ENCODE measurements at places on chromosomes 16 and 17. TPM values are rescaled to one million over a fixed set of nuclear protein-coding genes. Genes with fewer than 3 reads are reported as not detected.

TMEM238L gene
- not detected for total RNA-seq

DNA sequence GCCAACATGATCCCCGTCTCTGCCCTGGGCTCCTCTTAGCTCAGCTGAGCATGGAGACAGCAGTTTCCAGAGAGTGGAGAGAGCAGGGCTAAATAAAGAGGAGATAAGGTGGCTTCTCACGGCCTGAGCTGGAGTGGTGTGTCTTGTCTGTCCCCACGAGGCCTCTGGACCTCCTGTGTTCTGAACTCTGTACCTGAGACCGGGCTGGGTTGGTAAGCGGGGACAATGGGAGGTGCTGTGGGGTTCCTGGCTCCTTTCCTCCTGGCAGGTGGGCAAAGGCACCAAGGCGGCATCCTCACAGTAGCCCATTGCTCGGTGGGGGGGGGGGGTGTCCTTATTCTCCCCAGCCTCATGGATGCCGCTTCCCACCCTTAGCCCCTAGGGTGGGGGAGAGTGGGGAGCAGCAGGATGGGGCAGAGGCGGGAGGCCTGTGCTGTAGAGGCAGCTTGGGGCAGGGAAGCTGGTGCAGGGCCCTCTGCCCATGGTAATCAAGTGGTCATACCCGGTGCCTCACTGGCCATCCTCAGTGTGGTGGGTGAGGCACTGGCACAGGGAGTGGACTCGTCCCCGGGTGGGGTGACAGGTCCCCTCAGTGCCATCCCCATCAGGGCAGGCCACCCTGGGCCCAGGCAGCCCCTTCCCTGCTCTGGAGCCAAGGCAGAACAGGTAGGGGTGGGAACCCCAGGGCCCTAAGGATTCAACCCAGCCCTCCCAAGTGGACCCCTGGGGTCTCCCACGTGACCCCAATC lies 2.8 kb downstream of the AANAT start:
- DNase-seq: no peak

KRT24 gene
- not detected for total RNA-seq

KRT39 gene
- total RNA-seq: not detected

DNA sequence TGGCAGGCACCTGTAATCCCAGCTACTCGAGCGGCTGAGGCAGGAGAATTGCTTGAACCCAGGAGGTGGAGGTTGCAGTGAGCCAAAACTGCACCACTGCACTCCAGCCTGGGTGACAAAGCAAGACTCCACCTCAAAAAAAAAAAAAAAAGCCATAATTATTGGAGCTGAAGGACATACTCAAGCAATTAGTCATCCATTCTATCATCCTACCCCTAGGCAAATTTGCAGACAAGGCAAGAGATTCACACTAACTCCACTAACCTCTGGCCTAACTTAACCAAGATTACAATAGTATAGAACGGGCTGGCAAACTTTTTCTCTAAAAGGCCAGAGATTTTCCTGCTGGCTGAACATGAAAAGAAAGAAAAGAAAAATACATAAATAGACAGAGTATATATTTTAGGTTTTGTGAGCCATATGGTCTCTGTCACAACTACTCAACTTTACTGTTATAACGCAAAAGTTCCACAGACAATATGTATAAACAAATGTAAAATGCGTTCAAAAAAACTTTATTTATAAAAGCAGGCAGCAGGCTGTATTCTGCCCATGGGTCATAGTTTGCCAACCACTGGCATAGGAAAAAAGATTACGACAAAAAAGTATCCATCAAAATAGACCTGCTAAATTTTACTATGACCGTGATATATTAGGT lies 29.7 kb downstream of the BRIP1 start:
- DNase-seq: no peak

- no peak for DNase-seq
Measured at GRCh38 chr17:43475494-43476089, 8.2 kb upstream of the DHX8 start.

DNA sequence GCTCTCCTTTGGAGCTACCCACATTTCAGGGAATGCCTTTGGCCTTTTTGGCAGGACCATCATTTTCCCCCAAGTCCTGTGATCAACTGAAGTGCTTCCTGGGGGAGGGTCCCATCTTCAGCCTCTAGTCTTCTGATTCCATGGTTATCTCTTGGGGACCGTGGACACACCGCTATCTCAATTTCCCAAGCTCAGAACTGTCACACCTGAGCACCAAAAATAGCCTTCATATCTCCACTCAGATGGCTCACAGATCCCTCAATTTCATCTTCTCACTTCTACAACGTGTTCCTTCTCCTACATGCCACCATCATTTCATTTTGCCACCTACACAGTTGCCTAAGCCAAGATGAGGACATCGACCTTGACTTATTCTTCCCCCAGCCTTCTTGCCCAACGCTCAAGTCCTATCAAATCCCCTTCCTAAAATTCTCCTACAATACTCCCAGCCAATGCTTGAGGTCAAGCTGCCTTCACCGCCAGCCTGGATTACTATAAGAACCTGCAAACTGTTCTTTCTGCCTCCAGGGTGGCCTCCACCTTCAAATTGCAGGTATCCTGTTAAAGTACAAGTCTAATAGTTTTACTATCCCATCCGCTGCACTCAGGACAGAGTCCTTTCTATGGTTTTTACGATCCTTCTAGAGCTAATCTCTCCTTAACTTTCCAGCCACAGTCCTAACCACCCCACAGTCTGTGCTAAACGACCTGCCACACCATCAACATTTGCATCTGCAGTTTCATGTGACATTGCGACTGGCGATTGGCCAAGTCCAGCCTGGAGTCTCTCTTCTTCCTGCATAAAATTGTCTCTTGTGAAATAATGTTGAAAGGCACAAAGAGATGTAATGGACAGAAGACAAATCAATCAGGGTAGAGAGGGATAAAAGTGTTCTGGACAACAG lies 6.2 kb downstream of the ATP6V0D1 start:
- no peak for DNase-seq

- DNase-seq: no peak
Measured at GRCh38 chr16:19517424-19518089, 4.3 kb downstream of the GDE1 start.

- no peak for DNase-seq
Measured at GRCh38 chr16:87107201-87107600, 210.0 kb downstream of the C16orf95 start.

DNA sequence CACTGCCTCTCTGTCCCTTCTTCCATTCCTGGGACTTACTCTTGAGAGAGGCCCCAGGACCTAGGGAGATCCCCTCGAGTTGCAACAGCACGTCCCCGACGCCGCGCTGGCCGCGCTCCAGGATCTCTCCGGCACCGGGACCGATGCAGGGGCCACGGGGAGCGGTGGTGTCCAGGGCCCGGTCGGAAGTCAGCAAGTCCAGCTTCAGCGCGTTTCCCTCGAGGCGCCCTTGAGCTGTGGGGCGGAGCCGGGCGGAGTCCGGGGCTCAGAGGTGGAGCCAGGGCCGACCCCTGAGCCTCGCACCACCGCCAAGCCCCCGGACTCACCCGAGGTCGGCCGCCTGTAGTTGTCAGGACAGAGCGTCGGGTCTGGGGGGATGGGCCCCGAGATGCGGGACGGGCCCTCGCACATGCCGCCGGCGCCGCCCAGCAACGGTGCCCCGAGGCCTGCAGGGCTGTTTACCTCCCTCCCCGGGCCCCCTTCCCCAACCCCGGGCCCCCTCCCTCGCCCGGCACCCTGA lies 458 bp downstream of the ENKD1 start:
- DNase-seq: peak; percentile 49

- no peak for DNase-seq
Measured at GRCh38 chr16:72923757-72924156, 124.2 kb downstream of the ZFHX3 start.

B4GALNT2 gene
- not detected for total RNA-seq

RAMP2 gene
- total RNA-seq: 37.7 TPM

DNA sequence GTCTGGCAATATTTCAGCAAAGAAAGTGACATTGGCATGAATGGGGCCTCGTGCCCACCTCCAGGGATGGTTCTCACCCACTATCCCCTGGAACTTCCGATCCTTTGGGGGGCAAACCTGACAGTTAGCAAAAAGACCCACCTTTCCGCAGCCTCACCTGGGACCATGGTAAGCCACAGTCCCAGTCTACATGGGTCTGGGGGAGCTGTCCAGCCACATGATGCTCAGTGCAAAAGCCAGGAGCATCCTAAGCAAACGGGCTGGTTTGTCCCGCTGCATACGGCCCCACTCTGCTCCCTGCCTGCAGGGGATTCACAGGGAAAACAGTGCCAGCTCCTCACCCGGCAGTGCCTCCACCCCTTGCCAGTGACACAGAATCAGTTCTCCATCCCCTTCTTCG lies 19.3 kb downstream of the AIPL1 start:
- no peak for DNase-seq

C16orf96 gene
- total RNA-seq: 0.08 TPM

DNA sequence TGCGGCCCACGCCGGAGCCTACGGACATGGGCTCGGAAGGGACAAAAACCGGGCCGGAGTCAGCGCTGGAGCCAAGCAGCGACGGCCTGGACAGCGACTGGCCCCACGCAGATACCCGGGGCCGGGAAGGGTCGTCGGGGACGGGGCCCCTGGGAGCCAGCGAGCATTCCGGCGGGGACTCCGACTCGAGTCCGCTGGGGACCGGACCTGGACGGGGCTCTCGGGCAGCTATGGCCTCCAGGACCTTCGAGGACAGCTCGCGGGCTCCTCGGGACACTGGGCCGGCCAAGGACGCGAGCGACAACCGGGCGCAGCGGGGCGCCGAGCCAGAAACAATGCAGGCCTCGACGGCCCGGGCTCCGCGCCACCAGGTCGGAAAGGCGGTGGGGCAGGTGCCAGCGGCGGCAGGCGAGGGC lies 1.0 kb downstream of the MYO15B start:
- no peak for DNase-seq

TEX19 gene
- not detected for total RNA-seq

KLHL10 gene
- not detected for total RNA-seq

TSR3 gene
- total RNA-seq: 54.9 TPM

DNA sequence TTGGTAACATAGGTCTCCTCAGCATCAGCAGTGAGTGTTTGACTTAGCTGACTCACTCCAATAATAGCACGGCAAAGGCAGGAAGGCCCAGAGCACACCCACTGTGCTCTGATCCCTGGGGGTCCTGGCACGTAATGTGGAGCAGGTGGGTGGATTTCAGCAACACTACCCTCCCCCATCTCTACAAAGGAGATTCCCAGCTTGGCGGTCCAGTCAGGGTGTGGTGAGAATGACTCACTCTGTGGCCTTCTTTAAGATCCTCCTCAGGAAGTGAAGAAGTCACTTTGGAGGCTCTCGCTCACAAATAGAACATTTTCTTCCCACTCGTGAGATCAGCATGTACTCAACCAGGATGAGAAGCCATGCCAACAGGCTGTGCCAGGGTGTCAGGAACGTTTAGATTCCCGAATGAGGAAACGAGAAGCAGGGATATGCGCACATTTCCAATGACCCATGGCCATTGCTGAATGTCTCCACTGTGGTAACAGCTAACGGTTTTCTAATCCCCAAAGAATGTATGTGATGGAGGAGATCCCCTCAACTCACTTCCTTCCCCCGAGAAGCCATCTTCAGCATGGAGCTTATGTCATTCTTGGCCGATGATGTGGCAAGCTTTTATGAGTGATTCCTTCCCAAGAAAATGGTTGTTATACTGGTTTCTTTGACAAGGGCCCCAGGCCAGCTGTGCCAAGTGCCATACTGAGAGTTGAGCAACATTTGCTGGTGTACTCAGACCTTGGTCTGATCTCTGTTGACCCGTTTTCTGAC lies 365.2 kb downstream of the C16orf95 start:
- DNase-seq: peak; percentile 50

- DNase-seq: no peak
Measured at GRCh38 chr16:87897521-87898505, 28.5 kb upstream of the SLC7A5 start.

DNA sequence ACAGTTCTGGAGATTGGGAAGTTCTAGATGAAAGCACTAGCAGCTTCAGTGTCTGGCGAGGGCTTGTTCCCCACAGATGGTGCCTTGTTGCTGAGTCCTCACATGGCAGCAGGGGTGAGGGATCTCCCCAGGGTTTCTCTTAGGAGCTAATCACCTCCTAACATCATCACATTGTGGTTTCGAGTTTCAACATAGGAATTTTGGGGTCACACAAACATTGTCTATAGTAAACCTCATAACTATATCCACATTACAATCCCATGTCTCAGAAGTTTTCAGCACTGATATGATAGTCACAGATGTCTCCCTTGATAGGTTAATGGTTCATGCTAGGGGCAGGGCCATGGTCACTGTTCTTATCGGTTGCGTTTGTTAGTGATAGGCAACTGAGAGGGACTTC lies 13.8 kb downstream of the CLUAP1 start:
- no peak for DNase-seq

- no peak for DNase-seq
Measured at GRCh38 chr16:10501016-10501607, 79.3 kb downstream of the EMP2 start.

TNK1 gene
- 1.8 TPM for total RNA-seq

WNT9B gene
- 0.85 TPM for total RNA-seq

DNA sequence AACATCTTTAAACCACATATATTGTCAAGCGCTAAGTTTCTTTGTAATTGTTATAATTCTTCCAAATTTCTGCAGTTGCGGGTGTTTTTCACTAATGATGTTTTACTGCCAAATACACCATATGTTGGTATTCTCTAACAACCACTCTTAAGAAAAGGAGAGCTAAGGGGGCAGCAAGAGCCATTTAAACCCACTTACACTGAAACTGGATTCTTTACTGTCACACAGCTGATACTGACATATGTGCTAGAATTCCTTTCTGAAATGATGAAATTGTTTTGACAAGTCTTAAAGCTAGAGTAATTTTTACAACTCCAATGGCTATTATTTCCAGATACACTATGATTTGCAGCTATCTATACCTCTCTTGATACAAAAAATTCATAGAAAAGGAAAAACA lies 483.1 kb downstream of the CDH11 start:
- DNase-seq: no peak

GRCh38 chr16:47492036-47492427 lies 30.9 kb downstream of the PHKB start:
- DNase-seq: no peak

DNA sequence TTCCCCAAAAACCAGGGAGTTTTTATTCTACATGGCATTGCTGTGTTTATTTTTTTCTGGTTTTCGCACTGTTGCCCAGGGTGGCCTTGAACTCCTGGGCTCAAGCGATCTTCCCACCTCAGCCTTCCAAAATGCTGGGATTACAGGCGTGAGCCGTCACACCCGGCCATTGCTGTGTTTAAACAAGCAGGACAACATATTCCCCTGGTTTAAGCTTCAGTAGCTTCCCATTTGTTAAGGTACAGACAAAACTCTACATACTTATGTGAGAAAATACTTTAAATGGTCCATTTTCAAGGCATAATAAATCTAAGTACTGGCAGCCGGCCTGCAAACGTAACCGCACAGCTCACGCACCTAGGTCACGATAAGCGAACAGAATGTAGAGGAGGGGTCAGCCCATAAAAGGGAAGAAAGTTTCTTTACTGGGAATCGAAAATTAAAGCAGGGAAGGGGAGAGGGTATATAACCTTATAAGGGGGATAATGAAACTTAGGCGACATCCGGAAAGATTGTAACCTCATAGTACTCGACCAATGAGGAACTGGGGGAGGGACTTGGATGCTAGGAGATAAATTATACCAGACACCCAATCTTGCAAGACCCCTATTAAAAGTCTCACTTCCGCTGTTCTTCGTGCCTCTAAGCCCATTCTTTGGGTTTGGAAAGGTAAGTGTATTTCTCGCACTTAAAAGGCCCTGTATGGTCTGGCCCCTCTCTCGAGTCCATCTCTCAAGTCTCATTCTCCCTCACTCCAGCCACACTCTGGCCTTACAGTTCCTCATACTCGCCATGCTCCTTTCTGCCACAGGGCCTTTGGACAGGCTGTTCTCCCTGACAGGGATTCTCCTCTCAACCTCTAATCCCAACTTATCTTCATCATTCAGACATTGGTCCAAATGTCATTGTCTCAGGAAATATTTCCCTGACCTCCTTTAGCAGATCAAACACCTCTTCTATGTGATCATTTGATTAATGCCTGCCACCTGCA lies 59.2 kb downstream of the TEX14 start:
- DNase-seq: no peak
